Kasumi-1 (cell line): ENCODE measurements at places on chromosomes 7 and 10.

- peak; percentile 38 for DNase-seq
These were observed 38.0 kb upstream of the CACNA2D1 start for GRCh38 chr7:82481499-82482097.

GRCh38 chr10:70093335-70093944, 39.2 kb downstream of the AIFM2 start:
- peak; percentile 3 for DNase-seq

- DNase-seq, result no peak
These were observed 80.0 kb downstream of the NRCAM start for GRCh38 chr7:108376206-108376605.

DNA sequence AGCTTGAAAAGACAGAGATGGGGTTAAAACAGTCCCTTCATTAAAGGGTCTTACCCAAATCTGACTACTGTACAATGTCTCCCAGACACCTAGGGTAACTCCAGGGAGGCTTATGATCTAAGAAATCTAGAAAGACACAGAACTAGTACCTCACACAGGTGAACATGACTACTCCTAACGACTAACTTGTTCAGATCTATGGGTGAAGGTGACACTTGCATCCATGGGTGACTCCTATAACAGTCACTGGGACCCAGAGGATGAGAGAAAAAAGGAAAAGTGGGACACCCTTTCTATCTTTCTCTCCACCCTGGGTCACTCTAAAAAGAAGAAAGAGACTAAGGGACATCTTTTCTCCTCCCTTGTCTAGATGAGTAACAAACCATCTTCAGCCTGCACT, 19.2 kb downstream of the AKR1C8 start:
- DNase-seq, result peak; percentile 52

- DNase-seq, result peak; percentile 70
These were observed 117.7 kb downstream of the APBB1IP start for GRCh38 chr10:26555719-26556368.

DNA sequence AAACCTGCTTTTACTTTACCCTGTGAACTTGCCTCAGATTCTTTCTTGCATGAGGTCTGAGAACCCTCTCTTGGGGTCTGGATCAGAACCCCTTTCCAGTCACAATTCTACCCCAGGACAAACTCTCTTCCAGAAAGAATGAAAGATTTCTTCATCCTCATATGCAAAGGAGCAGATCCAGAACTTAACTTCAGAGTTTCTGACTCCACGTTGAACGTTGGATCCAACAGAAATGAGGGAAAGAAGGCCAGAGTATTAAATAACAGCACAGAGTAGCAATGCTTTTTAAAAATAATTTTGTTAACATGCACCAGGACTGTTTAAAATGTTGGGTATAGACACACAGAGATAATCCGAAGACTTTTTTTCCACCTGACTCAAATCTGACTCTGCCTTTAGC, 632.9 kb upstream of the AUTS2 start:
- DNase-seq, result no peak

GRCh38 chr10:29277296-29277695, 11.6 kb upstream of the LYZL1 start:
- DNase-seq, result no peak

DNA sequence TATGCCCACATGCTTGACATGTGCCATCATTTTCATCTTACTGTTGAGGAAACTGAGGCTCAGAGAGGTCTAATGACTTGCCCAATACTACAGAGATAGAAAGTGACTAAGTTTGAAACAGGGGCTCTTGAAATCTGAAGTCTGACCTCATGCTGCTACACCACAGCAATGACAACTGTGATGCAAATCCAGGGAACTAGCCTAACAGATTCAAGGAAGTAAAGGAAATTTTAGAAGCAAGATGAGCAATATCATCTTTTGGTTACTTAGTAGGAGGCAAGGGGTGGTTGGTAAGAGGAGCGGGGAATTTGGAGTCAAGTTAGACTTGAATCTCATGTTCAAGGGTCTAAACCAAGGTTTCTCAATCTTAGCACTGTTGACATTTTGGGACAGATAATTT, 26.3 kb upstream of the OSBPL3 start:
- DNase-seq, result no peak

DNA sequence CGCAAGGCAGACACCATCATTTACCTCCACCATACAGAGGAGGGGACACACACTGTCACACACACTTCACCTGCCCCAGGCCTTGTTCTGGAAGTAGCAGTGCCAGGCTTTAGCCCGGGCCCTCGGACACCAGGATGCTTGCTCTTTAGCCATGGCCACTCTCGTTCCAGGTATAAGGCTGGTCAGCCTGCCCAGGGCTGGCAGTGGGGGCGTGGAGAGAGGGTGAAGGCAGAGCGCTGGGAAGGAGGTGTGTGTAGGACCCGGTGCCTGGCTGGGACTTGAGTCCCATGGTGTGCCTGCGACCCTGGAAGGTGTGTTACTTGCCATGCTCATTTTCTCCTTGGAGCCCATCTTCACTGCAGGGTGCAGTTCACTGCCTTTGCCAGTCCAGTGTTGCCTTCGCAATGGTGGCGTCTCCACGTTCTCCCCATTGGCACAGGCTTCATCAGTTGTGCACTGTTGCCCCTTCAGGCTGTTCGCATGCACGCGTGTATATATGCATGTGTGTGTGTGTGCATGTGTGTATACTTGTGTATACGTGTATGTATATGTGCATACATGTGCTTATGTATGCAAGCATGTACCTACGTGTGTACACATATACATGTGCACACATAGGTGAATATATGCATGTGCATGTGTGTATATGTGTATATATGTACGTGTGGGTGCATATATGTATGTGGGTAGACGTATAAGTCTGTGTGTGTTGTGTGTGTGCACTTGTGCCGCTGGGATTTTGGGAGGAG, 153.4 kb downstream of the CAMK1D start:
- DNase-seq, result no peak

DNA sequence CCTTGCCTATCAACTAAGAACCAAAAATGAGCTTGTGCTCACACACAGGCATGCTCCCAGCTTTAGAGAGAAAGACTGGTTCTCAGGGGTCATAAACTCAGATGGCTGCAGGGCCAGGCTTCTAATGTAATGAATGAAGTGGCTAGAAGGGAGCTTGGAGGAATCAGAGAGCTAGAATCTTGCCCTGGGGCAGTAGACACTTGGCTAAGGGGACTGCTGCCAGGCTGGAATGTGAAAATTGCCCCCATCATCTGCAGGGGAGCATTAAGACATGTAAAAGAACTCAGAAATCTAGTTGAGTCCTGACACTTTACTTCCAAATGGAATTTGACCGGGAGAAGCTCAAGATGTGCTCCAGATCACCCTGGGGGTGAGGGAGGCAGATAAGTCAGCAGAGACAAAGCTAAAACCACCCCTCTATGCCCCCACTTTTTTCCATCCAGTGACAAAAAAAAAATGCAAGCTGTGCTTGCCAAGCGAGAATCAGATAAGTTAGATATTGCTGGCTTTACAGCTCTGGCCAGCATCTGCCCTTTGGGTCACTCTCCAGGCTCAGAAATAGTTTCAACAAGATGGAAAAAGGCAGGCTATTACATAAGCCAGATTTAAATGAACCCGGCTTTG, 2.3 kb upstream of the SLC16A9 start:
- DNase-seq, result no peak

DNA sequence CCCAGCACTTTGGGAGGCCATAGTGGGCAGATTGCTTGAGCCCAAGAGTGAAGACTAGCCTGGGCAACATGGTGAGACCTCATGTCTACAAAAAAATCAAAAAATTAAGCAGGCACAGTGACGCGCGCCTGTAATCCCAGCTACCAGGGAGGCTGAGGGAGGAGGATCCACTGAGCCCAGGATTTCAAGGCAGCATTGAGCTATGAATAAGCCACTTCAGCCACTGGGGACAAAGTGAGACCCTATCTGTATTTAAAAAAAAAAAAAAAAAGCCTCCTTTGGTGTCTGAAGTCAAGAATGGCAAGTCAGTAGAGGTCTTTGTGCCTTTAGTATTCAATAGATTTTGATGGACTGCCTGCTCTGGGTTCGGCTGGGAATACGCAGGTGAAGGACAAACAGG, 85.7 kb downstream of the RALA start:
- DNase-seq, result no peak

DNA sequence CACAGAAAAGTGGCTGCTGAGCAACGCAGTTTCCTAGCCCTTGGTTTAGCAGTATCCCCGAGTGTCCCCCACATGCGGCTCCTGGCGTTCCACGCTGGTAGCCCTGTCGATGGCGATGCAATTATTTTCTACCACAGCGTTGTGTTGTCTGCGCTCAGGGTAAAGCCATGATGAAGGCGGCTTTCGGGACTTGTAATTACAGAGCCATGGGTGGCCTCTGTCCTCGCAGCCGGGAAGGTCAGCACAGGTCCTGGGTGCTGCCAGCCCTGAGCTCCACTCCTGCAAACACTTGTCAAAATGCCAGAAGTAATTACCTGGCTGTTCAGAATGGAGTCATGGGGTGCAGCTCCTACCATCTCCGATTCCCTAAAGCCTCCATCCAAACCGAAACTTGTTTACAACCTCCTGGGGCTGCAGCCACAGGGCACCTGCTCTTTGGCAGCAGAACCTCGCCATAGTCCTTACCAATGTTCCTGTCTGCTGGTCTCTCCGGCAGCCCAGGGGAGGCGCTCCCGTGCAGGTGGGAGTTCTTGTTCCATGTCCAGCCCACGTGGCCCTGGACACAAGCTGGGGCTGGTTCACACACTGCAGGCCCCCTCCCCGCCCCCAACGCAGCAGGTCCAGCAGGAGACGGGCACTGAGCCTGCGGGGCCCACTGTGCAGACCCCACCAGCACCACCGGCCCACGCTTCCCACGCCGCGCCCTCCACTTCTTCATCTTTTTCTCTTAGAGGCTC, 512.6 kb downstream of the PTPRN2 start:
- no peak for DNase-seq

GRCh38 chr7:44678471-44679179, 70.0 kb upstream of the ZMIZ2 start:
- DNase-seq, result no peak

- peak; percentile 10 for DNase-seq
These were observed 46.6 kb downstream of the CDHR3 start for GRCh38 chr7:106009503-106010226.

GRCh38 chr10:60753817-60754216, 24.5 kb upstream of the CDK1 start:
- no peak for DNase-seq

GRCh38 chr7:157411580-157411979, 74.8 kb downstream of the DNAJB6 start:
- no peak for DNase-seq

DNA sequence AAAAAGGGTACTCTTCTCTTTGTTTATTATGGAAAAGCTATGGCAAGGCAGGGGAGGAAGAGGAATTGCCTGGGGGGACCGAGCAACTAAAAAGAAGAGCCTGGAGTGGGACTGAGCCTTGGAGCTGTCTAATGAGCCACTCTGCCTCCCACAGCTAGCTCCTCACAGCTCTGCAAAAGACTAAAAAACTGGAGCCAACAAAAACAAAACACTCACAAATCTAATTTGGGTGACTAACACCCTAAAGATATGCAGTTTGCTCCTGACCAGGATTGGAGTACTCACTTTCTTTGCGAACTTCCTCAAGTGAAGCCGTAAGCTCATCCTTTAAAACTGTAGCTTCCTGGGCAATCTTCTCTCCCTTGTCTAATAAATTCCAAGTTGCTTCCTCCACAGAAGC, 89.4 kb downstream of the CTNNA3 start:
- no peak for DNase-seq

- no peak for DNase-seq
These were observed 25.1 kb upstream of the VPS41 start for GRCh38 chr7:38934051-38934450.

DNA sequence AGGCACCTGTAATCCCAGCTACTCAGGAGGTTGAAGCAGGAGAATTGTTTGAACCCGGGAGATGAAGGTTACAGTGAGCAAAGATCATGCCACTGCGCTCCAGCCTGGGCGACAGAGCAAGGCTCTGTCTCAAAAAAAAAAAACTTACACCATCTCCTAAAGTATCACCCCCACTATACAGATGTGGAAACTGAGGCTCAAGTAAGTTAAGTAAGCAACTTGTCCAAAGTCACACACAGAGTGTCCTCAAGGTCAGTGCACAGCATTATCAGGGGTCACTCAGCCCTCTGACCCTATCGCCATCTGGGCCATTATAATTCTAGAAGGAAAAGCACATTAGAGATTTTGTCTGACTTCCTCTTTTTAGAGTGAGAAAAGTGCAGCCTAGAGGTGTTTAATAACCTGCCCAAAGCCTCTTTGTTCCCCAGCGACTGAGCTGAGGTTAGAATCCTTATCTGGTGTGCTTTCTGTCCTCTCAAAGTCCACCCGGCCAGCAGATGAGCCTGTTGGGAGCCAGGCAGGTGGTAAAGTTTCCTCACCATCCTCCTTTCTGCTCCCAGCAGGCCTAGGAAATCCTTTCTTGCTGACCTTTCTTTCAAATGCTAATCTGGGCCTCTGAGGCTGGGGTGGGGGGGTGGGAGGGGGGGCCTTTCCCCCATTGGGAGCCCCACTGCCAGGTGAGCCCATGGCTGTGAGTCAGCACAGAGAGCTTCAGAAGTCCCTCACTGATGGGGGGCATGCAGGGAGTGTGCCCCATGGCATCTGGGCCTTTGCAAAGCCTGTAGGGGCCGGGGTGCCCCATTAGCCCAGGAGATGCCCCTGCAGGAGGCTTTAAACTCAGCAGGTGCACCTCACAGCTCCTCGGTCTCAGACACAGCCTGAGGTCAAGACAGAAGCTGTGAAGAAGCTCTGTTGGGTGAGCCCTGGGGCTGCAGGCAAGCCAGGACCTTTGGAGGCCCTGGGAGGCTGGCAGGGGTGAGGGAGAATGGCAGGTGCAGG, 12.0 kb upstream of the KCNMA1 start:
- DNase-seq, result no peak

GRCh38 chr10:58818900-58819299, 306.2 kb downstream of the BICC1 start:
- DNase-seq, result no peak

- no peak for DNase-seq
These were observed 412.8 kb upstream of the GALNT17 start for GRCh38 chr7:70719125-70719524.

GRCh38 chr7:40057292-40057691, 77.1 kb downstream of the MPLKIP start:
- no peak for DNase-seq

DNA sequence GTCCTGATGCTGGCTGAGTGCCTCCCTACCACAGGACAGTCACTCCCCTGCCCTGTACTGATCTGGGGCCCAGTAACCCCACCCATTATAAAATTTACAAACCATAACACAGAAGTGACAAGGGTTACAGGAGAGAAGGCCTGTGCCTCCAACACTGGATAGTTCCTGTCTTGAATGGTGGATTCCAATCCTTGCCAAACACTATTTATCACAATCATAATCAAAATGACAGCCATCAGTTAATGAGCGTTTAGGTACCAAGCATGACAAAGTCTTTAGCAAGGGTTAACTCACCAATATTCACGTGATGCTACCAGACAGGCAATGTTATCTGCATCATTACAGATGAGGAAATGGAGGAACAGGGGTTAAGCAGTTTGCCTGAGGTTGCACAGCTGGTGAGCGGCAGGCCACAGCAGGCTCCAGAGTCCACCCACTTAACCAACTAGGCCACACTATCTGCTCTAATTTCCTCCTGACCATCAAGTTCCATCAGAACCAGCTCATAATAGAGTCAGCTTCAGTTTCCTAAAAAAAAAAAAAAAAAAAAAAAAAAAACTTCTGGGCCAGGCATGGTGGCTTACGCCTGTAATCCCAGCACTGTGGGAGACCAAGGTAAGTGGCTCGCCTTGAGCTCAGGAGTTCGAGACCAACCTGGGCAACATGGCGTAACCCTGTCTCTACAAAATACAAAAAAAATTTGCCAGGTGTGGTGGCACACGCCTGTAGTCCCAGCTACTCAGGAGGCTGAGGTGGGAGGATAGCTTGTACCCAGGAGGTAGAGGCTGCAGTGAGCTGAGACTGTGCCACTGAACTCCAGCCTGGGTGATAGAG, 14.2 kb downstream of the PDLIM1 start:
- DNase-seq, result no peak
